ENCODE measurements at places on chromosomes 5 and 9. TPM values are rescaled to one million over a fixed set of nuclear protein-coding genes. Genes with fewer than 3 reads are reported as not detected.

Gene OR1L8
- not detected for total RNA-seq

Gene MYMK
- not detected for total RNA-seq

Gene GHR
- total RNA-seq, result 11.6 TPM

Gene EFNA5
- total RNA-seq, result 1.5 TPM

Gene C5orf46
- not detected for total RNA-seq

Gene GRIA1
- total RNA-seq, result not detected

Gene HAVCR2
- 6.7 TPM for total RNA-seq

Gene FRRS1L
- 0.40 TPM for total RNA-seq

Gene CENPK
- total RNA-seq, result 7.6 TPM

Gene PCDHGB2
- total RNA-seq, result 4.0 TPM

- no peaks in the 10 kb centered on the region for H3K27me3 ChIP-seq
- H3K4me1 ChIP-seq, result no peaks in the 10 kb centered on the region
- no peaks in the 10 kb centered on the region for H3K36me3 ChIP-seq
- H3K4me3 ChIP-seq, result no peak overlapping the region
- H3K27ac ChIP-seq, result no peak overlapping the region
These were observed 28.0 kb downstream of the NLN start for GRCh38 chr5:65749956-65750355.

DNA sequence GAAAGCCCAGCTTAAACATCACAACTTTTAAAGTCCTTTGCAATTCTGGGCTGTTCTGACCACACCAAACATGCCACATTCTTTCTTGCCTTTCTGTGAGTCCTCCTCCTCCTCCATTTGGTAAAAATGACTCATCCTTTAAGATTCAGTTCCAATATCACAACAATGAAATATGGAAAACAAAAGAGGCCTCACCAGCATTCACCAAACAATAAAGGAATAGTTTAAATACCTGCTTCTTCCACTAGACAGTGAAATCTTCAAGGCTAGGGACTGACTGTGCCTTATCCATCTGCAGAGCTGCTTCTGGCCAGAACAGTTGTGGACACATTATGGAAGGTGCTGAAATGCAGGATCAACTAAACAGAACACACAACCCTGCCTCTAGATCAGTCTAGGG lies 36.0 kb downstream of the NR6A1 start:
- DNase-seq, result no peak
- H3K4me3 ChIP-seq, result no peak overlapping the region
- peaks cover 20% of the 10 kb centered on the region for H3K4me1 ChIP-seq
- no peaks in the 10 kb centered on the region for H3K27me3 ChIP-seq
- no peaks in the 10 kb centered on the region for H3K36me3 ChIP-seq

GRCh38 chr5:111461255-111461671 lies 51.1 kb downstream of the STARD4 start:
- H3K27ac ChIP-seq, result no peak overlapping the region
- DNase-seq, result no peak
- H3K4me1 ChIP-seq, result no peaks in the 10 kb centered on the region
- no peaks in the 10 kb centered on the region for H3K36me3 ChIP-seq
- no peaks in the 10 kb centered on the region for H3K27me3 ChIP-seq

DNA sequence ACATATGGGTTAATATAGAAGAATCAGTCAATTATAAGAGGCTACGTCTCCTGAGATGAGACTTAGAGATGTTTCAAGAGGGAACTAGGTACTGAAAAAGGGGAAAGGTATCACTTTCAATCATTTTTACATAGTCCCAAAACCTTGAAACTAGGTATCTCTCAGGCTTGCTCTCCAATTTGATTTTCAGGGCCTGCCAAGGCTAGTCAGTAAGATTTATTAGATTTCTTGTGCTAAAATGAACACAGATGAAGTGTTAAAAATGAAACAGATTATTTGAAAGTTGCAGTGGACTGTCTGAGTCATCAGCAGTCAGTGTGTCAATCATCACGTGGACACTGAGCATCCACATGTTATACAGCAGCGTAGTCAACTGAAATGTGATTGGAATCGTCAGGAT lies 591.1 kb downstream of the DTWD2 start:
- H3K4me3 ChIP-seq, result no peak overlapping the region
- H3K27ac ChIP-seq, result no peak overlapping the region
- H3K27me3 ChIP-seq, result no peaks in the 10 kb centered on the region

- no peaks in the 10 kb centered on the region for H3K27me3 ChIP-seq
- H3K4me1 ChIP-seq, result no peaks in the 10 kb centered on the region
- no peaks in the 10 kb centered on the region for H3K36me3 ChIP-seq
- no peak for DNase-seq
These were observed 45.7 kb upstream of the PITX1 start for GRCh38 chr5:135079760-135080159.

DNA sequence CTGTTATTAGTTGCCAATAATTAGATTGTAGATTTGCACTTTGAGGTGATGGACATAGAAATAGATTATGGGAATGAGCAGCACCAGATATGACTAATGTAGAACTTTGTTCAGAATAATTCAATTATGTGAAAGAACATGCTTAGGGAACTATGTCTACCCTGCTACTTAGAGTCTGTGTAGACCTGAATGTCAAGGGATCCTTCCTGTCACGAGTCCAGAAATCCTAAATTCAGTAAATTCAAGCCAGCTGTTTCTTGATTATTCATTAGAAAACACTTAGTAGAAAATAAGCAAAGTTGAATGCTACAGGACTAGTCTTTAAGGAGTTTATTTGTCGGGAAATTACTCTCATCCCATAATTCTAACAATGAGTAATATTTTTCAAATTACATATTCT lies 887.3 kb upstream of the SEMA6A start:
- H3K36me3 ChIP-seq, result no peaks in the 10 kb centered on the region
- H3K4me1 ChIP-seq, result no peaks in the 10 kb centered on the region
- no peak overlapping the region for H3K27ac ChIP-seq
- no peak for DNase-seq
- H3K4me3 ChIP-seq, result no peak overlapping the region

GRCh38 chr9:83649515-83649914 lies 26.6 kb downstream of the IDNK start:
- no peak overlapping the region for H3K4me3 ChIP-seq
- DNase-seq, result no peak
- H3K27me3 ChIP-seq, result no peaks in the 10 kb centered on the region

GRCh38 chr5:2109566-2109965 lies 226.8 kb upstream of the IRX4 start:
- no peaks in the 10 kb centered on the region for H3K4me1 ChIP-seq
- H3K27me3 ChIP-seq, result no peaks in the 10 kb centered on the region

DNA sequence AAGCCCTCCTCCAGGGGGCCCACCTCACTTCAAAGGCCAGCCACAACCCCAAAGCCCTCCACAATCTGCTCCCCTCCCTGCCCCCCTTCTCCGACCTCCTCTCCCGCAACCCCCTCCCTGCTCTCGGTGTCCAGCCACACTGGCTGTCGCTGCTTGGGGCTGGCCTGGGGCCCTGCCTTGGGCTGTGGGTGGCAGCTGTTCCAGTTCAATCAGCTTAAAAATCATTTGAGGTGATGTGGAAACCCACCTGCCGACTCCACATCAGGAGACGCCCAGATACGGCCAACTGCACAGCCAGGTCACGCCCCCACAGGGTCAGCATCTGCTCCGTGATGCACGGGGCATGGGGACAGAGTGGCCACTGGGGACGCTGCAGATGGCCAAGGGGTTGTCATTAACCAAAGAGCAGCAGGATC lies 107.0 kb upstream of the MVB12B start:
- no peaks in the 10 kb centered on the region for H3K36me3 ChIP-seq
- H3K27me3 ChIP-seq, result peaks cover 57% of the 10 kb centered on the region
- H3K4me3 ChIP-seq, result no peak overlapping the region

- H3K27me3 ChIP-seq, result peaks cover 27% of the 10 kb centered on the region
- no peaks in the 10 kb centered on the region for H3K4me1 ChIP-seq
- DNase-seq, result no peak
- H3K36me3 ChIP-seq, result no peaks in the 10 kb centered on the region
These were observed 10.6 kb upstream of the QSOX2 start for GRCh38 chr9:136255896-136256890.

- H3K27ac ChIP-seq, result no peak overlapping the region
- H3K4me3 ChIP-seq, result no peak overlapping the region
- DNase-seq, result no peak
- peaks cover 5% of the 10 kb centered on the region for H3K27me3 ChIP-seq
- H3K4me1 ChIP-seq, result peaks cover 21% of the 10 kb centered on the region
These were observed 36.6 kb upstream of the ARSB start for GRCh38 chr5:79021753-79022152.

- no peak overlapping the region for H3K4me3 ChIP-seq
- H3K27ac ChIP-seq, result no peak overlapping the region
- peaks cover 26% of the 10 kb centered on the region for H3K4me1 ChIP-seq
- H3K27me3 ChIP-seq, result no peaks in the 10 kb centered on the region
These were observed 16.2 kb downstream of the PGGT1B start for GRCh38 chr5:115246361-115246991.

DNA sequence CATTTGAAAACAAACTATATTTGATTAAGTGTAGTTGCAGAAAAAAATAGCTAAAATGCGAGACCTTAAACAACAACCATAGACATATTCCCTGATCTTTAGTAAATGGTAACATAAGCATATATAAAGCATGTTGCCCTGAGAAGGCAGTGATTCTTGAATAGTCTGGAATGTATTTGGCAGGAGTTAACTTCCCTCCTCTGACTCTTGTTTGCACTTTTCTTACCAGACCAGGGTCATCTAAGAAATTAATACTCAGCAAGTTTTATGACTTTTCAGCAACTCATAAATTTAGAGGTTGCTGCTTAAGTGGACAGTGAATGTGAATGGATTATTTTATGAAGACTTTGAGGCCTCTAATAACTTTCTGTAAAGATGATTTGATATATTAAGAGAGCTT lies 55.3 kb upstream of the NUDT12 start:
- no peaks in the 10 kb centered on the region for H3K4me1 ChIP-seq
- no peak for DNase-seq
- H3K36me3 ChIP-seq, result no peaks in the 10 kb centered on the region
- no peak overlapping the region for H3K4me3 ChIP-seq
- no peak overlapping the region for H3K27ac ChIP-seq
- no peaks in the 10 kb centered on the region for H3K27me3 ChIP-seq

DNA sequence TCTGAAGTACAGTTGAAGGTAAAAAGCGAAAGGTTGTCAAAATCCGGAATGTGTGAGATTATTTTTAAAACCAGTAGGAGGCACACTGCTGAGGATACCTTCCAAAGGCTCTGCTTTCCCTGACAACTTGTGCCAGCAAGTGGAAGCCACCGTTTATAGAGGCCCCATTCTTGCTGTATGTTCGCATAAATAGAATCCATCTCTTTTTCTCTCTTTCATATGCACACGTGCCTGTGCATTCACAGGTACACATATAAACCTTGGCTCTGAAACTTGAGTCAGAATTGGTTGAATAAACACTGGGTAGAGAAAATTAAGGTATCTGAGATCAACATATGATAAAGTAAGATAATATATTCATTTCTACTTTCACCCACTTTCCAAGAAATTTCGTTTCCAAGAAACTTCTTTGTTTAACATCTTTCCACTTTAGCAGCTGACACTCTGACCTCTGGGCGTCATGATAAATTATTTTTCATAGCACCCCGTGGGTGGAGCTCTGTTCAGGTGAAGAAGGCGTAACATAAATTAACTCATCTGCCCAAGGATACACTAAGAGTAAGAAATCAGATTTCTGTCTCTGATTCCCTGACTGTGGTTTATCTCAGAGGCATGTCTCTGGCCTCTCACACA lies 63.7 kb upstream of the RICTOR start:
- no peaks in the 10 kb centered on the region for H3K27me3 ChIP-seq
- no peak for DNase-seq
- H3K4me1 ChIP-seq, result no peaks in the 10 kb centered on the region
- H3K36me3 ChIP-seq, result no peaks in the 10 kb centered on the region

DNA sequence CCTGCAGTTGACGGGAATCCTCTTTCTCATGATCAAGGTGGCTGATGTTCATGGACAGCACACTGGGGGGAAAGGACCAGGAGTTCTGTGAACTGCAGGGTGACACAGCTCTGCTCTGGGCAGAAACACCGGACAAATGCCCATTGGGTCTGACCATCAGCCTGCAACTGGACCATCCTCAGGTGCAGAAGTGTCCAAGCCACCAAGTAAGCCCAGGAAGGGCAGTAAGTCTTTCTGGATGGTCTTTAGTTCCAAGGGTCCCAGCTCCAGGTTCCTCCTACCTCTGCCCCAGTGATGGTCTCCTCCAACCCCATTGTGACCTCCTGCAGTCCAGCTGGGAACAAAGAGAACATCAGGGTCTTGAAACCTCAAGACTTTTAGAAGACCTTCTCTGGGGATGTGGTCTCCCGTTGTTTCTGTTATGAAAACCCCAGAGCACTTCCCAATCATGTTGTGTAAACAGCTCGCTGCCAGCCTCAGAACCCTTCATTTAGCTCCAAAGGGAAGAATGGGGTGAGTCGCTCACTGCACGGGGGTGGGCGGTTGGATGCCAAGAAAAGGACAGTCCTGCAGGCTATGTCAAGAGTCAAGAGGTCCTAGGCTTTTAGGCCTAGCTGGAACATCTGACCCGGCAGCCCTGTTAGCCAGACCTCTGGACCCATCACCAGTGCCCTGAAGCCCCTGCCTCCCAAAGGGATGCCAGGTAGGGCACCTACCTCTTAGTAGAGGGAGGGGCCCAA lies 41.8 kb upstream of the TCF7 start:
- H3K4me3 ChIP-seq, result no peak overlapping the region
- DNase-seq, result no peak
- H3K36me3 ChIP-seq, result no peaks in the 10 kb centered on the region
- no peak overlapping the region for H3K27ac ChIP-seq

- no peak overlapping the region for H3K4me3 ChIP-seq
- no peaks in the 10 kb centered on the region for H3K36me3 ChIP-seq
- H3K4me1 ChIP-seq, result no peaks in the 10 kb centered on the region
- DNase-seq, result no peak
- H3K27me3 ChIP-seq, result no peaks in the 10 kb centered on the region
- H3K27ac ChIP-seq, result no peak overlapping the region
These were observed 175.2 kb upstream of the DAP start for GRCh38 chr5:10936081-10936855.

DNA sequence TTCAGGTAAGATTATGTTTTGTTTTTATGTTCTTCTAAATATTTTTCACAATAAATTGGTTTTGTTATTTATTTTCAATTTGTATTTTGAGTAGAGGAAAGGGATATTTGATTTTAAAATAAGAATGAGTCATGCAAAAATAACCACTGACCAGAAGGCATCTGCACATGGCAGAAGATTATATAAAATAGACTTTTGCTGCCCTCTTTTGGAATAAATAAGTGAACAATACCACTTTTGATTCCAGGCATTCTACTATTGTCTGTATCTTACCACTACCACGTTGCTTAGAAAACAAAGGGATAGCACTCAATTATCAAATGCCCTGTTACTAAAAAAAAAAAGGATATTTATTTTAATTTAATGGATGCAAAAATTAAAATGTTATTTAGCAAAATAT lies 227.3 kb upstream of the ITGA1 start:
- no peaks in the 10 kb centered on the region for H3K36me3 ChIP-seq
- no peak for DNase-seq
- no peaks in the 10 kb centered on the region for H3K27me3 ChIP-seq
- H3K4me3 ChIP-seq, result no peak overlapping the region
- H3K4me1 ChIP-seq, result no peaks in the 10 kb centered on the region
